Stomach (tissue), 19 donors: ENCODE measurements at places on chromosomes 11 and 22. TPM values are rescaled to one million over a fixed set of nuclear protein-coding genes. Genes with fewer than 3 reads are reported as not detected.

Gene NTM
- 2.9 TPM for polyA plus RNA-seq

Gene TEF
- polyA plus RNA-seq, result 6.7 TPM

Gene FERMT3
- 19.5 TPM for polyA plus RNA-seq

Gene APBB1
- 19.5 TPM for polyA plus RNA-seq

Gene NLRP14
- polyA plus RNA-seq, result not detected

Gene PLAAT2
- polyA plus RNA-seq, result 66.7 TPM

Gene TMEM179B
- polyA plus RNA-seq, result 32.1 TPM

Gene CRACR2B
- polyA plus RNA-seq, result 133 TPM

Gene DUSP8
- polyA plus RNA-seq, result 2.9 TPM

Gene PYGM
- 3.5 TPM for polyA plus RNA-seq

Gene MYOD1
- not detected for polyA plus RNA-seq

Gene IGLL1
- not detected for polyA plus RNA-seq

Gene REXO2
- polyA plus RNA-seq, result 110 TPM

Gene NXPE2
- polyA plus RNA-seq, result not detected

Gene HOATZ
- 0.18 TPM for polyA plus RNA-seq

Gene LRRC4C
- 0.33 TPM for polyA plus RNA-seq

Gene MOV10L1
- polyA plus RNA-seq, result 0.46 TPM

Gene KCNJ11
- polyA plus RNA-seq, result 14.2 TPM

Gene MS4A12
- polyA plus RNA-seq, result 1.1 TPM

Gene VWA5A
- 10.1 TPM for polyA plus RNA-seq

Gene PGM2L1
- 2.3 TPM for polyA plus RNA-seq

Gene RHOD
- polyA plus RNA-seq, result 34.4 TPM

Gene MIAT
- polyA plus RNA-seq, result 0.15 TPM

Gene MN1
- 2.4 TPM for polyA plus RNA-seq

Gene CCND1
- polyA plus RNA-seq, result 17.6 TPM

Gene OR8D4
- polyA plus RNA-seq, result not detected

Gene CHADL
- 5.4 TPM for polyA plus RNA-seq

Gene SMC1B
- polyA plus RNA-seq, result not detected

Gene PAX6
- polyA plus RNA-seq, result 5.3 TPM

Gene SUSD2
- 3.2 TPM for polyA plus RNA-seq

Gene FXYD6
- 22.5 TPM for polyA plus RNA-seq
